KBM-7 (cell line): ENCODE measurements at places on chromosomes 7 and 10.

GRCh38 chr10:71213761-71214440 lies 1.5 kb downstream of the UNC5B start:
- no peak for DNase-seq

- DNase-seq, result no peak
These were observed 2.4 kb downstream of the AMPH start for GRCh38 chr7:38628630-38629385.

DNA sequence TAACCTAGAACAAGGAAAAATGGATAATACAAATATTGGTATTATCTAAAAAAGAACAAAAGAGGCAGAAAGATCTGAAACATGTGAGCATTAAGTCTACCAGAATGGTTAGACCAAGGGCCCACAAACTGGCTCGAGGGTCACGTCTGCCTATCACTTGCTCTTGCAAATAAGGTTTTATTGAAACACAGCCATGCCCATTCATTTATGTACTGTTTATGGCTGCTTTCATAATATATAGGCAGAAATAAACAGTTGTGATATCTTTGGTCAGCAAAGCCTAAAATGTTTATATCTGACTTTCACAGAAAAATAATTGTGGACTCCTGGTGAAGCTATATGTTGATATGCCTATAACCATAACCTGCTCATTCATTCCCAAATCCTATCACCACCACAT lies 71.8 kb downstream of the AASS start:
- no peak for DNase-seq

- no peak for DNase-seq
These were observed 88.3 kb upstream of the TMEM248 start for GRCh38 chr7:66832531-66833351.

DNA sequence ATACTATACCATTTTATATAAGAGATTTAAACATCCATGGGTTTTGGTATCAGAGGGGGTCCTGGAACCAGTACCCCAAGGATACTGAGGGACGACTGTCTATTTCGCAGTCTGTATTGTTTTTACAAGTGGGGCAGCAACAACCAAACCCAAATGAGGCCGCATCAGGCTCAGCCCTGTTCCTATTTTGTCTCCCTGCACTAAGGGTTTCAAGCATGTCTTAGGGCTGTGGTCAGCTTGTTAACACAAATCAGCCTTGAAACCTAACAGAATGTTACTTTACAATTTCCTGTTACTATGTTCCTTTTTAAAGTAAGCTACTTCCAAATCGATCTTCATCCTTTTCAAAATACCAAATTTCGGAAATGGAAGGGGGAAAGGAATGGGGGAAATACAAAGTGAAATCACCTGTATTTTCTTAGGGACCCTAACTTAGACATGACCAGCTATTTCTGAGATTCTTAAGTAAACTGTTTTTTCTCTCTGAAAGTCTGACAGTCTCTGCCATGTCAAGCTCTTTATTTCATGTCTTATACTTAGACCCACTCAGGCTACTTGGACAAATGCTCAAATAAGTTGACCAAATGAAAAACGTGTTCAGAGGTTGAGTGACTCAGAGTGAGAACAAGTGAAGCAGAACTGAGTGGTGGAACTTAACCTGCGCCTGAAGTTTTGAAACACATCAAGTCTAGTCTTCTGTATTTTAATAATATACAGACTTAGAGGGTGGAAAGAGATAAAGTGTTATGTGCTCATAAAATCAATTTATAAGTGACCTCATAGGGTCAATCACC lies 75.8 kb downstream of the C1GALT1 start:
- DNase-seq, result peak; percentile 56

GRCh38 chr7:119748991-119749390 lies 524.0 kb upstream of the KCND2 start:
- DNase-seq, result no peak

DNA sequence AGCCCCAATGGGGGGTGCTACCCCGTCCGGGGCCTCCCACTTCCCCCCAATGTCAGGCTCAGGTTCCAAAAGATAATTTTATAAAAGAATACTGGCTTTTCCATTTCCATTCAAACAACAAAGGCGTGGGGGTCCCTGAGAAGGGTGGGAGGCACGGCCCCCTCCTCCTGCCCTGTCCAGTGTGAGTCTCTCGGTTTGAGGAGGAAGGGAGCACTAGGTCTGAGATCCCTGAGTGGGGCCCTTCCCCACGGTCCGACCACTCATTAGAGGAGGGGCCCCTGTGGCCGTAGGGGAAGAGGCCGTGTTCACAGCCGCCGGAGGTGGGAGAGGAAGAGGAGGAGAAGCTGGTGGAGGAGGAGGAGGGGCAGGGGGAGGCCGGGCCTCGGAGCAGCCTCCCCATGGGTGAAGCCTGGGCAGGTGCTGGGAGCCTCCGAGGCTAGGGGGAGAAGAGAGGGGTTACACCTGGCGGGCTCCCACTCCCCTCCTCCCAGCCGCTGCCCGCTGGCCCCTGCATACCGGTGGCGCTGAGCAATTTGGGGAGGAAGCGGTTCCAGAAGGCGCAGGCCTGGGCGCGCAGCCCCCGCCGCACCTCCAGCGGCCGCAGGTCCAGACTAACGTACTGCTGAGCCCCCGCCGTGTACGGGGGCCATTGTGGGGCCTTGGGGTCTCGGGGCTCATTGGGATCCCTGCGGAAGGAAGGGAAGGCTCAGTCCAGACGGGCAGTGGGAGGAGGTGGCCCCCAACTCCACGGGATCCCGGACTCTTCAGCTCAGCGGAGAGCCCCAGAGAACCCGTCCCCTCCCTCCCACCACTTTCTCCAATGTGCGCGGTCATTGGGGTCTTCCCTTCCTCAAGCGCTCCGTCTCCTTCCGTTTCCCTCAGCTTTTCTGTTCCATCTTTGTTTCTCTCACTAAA lies 1.4 kb upstream of the UFSP1 start:
- DNase-seq, result no peak

DNA sequence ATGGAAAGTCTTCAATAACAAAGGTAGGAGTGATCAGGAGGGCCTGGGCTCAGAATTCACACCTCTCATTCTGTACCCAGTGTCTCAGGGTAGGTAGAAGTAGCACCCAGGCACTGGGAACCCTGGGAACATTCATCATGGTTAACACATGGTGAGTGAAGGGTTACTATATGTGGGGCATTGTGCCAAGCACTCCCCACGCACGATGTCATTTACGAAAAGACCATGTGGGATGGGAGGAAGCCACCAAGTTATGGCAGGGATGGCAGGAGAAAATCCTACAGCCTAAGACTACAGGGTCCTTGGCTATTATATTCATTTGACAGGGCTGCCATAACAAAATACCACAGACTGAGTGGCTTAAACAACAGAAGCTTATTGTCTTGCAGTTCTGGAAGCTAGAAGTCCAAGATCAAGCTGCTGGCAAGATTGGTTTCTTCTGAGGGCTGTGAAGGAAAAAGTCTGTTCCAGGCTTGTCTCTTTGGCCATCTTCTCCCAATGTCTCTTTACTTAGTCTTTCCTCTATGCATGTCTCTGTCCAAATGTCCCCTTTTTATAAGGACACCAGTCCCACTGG lies 27.7 kb upstream of the DDIT4 start:
- DNase-seq, result no peak

DNA sequence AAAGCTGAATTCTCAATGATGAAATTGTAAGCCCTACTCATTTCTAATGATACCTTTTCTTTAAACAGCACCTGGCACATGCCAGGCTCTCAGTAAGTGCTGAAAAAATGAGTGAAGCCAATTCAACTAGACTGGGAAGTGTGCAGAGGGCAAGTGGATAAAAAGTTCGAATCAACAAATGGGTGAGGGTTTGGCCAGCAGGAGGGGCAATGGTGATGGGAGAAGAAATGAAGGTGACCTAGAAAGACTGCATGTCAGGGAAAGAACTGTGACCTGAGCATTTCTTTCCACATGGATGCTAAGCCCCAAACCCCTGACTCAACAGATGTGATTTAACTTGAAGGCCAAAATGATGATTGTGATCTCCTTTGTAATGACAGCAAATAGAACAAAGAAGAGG lies 54.6 kb downstream of the DKK1 start:
- no peak for DNase-seq

GRCh38 chr10:61974601-61975390 lies 73.3 kb downstream of the ARID5B start:
- DNase-seq, result peak; percentile 20

DNA sequence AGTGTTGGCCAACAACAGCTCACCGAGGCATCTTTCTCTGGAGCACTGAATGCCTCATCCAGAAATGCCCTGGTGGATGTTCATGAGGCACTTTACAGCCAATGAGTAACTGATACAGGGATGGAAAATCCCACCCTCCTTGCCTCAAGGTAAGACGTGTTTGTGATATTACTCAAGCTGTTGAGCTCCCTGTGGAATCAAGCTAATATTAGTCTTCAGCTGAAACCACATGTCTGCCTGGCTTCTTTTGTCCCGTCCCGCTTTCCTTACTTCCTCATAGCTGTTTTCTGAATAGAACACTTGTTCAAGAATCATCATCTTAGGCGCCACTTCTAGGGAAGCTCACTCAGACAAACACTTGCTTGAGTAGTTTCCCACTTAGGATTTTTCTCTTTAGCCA lies 422.4 kb downstream of the INHBA start:
- DNase-seq, result no peak

GRCh38 chr10:8520382-8520781 lies 465.9 kb downstream of the GATA3 start:
- no peak for DNase-seq

DNA sequence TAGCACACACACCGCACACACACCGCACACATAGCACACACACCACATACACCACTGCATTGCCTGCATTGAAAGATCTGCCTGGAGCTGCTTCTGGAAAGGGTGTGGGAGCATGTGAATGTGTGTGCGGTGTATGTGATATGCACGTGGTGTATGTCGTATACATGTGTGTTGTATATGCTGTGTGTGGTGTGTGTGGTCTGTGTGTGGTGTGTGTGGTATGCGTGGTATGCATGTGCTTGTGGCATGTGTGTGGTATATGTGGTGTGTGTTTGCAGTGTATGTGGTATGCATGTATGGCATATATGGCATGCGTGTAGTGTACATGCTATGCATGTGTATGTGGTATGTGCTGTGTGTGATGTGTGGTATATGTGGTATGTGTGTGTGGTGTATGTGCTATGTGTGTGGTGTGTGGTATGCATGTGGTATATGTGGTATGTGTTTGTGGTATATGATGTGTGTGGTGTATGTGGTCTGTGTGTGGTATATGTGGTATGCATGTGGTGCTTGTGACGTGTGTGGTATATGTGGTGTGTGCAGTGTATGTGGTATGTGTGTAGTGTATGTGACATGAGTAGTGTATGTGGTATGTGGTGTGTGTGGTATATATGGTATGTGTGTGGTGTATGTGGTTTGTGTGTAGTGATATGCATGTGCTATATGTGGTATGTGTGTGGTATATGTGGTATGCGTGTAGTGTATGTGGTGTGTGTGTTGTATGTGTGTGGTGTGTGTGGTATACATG lies 176.2 kb downstream of the WDR37 start:
- no peak for DNase-seq

GRCh38 chr10:119772334-119772733 lies 46.5 kb downstream of the INPP5F start:
- DNase-seq, result no peak

DNA sequence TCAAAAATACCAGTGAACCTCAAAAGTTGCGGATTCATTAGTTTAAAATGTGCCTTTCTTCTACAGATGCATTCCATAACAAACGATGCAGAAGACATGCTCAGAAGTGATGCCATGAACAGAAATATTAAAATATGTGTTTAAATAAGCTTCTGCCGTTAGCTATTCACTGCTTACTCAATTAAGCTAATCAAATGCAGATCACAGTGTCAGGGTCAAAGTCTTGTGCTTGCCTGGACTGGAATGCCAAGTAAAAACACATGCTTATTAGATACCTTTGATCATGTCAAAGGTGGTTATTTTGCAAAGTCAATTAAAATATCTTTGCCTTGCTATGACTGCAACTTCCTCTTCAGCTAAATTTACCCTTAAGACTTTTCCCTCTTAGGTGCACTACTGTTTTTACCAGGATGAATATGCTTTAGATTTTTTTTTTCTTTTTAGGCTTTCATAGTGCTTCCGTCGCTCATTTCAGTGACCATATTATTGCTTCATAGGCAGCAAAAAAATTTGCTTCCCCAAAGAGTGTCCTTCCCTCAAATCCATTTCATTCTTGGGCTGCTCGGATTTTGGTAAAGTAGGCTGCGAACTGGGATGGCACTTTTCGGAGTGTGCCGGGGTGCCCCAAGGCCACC lies 905 bp downstream of the ASB13 start:
- DNase-seq, result peak; percentile 52

- no peak for DNase-seq
These were observed 88.3 kb downstream of the GALNT17 start for GRCh38 chr7:71220210-71220695.

DNA sequence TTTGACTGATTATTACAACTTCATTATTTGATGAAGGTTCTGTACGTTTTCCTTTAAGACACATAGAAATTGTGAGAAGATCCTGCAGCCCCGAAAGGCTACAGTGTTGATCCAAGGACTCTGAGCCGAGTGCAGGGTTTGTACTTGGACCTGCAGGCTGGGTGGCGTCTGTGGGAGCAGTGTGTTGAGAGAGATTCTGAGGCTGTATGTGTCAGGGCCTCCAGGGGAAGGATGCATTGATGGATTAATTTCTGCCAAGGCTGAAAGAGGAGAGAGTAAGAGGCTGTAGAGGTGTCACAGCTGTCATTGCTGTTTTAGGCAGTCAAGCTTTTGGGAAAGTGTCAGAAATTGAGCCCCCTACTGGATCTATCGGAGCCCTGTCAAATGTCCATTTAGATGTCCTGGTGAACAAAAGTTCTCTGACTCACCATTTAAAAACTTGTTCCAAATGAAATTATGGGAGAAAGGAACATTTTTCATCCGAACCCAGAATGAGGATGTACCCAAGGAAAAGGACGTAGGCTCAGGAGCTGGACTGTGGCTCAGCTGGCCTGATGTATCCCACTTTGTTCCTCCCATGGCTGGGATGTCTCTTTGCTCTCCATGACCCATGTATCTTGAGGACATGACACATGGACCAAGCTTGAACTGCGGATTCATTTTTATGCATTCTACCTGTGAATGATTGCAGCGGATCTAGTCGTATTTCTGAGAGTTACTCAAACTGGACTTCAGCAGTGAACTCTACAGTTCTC lies 102.2 kb downstream of the TCF7L2 start:
- peak; percentile 12 for DNase-seq

DNA sequence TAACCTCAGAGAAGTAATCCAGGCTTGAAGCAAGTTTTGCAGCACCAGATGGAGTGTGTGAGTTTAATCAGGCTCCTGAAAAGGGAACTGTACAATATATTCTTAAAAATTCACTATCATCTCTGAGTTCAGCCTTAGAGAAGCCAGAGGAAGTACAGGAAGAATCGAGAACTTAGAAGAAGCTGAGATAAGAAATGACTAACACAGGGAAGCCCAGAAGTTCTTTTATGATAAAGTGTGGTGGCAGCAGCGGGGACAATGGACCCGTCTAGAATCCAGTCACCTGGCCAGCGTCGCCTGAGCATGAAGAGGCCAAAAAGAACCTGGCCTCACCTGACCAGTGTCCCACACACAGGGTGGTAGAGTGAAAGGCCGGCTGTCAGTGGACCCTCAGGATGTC lies 161.0 kb downstream of the USP6NL start:
- DNase-seq, result no peak
